HepG2 (cell line): ENCODE measurements at places on chromosomes 3 and 15. TPM values are rescaled to one million over a fixed set of nuclear protein-coding genes. Genes with fewer than 3 reads are reported as not detected.

The BTLA gene
- not detected in 2 replicates for total RNA-seq

The EHD4 gene
- total RNA-seq, result 4.8 and 4.9 TPM in 2 replicates

The MST1R gene
- total RNA-seq, result 0.11 and 0.13 TPM in 2 replicates

DNA sequence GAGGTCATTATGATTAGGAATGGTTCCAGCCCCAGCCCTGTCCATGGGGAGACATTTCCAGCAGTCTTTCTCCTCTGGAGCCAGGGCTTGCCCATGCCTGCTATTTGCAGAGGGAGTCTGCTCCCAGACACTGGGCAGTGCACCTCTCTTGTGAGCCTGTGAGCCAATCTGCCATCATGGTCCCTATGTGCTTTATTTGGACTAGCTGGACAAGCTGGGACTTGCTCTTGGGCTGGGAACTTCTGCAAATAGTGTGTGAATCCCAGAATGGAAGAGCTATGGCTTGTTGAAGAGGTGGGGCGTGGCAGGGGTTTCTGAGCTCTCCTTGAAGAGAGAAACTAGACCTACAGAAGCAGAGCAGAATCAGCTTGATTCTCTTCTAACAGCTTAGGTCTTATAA lies 53.7 kb upstream of the KY start:
- no peak for DNase-seq

DNA sequence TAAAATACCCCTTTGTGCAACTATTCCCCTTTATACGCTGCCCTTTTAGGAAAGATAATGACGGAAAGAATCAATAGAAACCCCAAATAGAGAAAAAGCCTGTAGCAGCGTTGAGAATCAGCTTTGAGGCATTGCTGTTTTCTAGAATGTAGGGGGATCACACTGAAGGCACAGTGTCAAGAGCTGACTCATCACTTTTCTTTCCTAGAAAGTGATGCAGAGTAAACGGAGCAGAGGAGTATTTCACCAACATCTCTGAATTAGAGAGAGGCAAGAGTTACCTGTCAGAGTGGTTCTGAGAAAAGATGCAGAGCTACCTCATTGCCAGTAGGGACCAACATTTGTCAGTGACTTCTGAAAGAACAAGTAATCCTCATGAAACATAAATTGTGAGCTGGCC lies 269.8 kb upstream of the TMC3 start:
- DNase-seq, result no peak

DNA sequence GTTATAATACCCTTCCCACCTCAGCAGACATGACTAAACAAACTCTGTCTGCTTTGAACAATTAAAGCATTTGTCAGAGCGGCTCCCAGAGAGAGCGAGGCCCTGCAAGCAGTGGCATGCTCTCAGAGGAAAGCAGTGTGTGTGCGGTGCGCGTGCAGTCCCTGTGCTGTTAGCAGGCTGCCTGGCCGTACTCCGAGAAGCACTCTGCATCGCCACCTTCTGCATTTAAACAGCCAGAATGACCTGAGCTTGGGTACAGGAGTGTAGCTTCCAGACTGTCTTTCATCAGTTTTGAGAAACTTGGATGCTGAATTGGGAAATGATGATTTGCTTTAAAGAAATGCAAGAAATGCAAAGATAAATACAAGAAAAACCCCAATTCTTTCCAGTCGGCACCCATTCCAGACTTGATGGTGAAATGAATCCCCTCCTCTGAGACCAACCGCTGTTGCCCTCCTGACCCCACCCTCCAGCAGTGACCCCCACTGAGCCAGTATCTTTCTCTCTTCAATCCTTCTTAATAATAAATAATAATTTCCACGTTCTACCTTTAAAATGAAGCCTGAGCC lies 113.5 kb downstream of the VGLL4 start:
- DNase-seq, result peak; percentile 41

GRCh38 chr3:22012471-22012870 lies 261.5 kb upstream of the ZNF385D start:
- DNase-seq, result no peak
